ENCODE measurements at places on chromosomes 3 and 15.

DNA sequence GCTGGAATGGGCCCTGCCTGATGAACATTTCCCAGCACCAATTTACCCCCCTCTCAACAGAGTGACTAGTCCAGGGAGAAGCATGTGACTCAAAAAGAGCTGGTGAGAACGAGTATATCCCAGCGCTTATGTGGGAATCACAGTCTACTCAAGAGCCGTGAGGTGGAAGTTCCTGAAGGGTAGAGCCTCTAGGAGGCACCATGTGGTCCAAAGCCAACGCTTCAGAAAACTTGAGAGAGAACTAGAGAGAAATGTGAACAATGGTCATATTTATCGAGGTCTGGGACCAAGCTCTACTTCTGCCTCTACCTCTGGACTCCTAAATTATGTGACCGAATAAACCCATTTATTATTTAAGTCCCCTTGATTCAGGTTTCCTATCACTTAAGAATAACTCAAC is 111.0 kb upstream of the RAP2B start:
- DNase-seq, result no peak

- no peak for DNase-seq
Measured at GRCh38 chr3:111128884-111129283, 57.3 kb downstream of the NECTIN3 start.

DNA sequence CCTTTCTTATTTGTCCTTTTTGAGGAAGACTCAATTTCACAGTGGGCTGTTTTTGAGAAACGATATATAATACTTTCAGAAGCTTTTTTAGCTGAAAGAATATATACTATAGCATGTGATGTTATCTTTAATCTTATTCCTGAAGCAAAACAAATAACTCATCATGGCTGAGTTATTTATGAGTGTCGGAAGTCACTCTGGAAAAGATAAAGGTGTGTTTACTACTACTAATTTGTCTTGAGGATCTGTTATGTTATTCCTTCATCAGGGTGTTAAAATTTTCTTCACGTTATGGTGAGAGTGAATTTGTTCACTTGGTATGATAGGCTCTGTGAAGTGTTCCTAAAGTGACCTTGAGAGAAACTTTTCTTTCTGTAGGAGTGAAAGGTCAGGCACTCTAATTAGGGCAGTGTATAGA is 4.7 kb downstream of the TCF12 start:
- no peak for DNase-seq

DNA sequence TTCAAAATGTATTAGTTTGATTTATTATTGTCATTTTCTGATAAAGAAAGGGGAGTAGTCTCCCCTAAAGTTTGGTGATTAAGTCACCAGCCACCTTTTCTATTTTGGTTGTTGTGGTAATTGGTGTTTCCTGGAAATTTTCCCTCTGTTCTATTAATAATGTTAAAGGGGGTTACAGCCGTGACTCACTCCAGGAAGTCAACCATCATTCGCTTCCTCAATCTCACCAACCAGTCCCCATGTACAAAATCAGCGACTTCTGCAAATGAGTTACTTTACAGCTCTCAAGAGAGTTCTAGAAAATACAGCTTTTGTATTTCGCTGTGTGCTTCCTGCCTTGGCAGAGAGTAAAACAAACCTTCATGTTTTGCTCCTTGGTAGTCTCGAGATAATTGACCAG is 285.1 kb downstream of the LPP start:
- peak; percentile 44 for DNase-seq

- no peak for DNase-seq
Measured at GRCh38 chr3:179676081-179676480, 23.2 kb downstream of the USP13 start.

DNA sequence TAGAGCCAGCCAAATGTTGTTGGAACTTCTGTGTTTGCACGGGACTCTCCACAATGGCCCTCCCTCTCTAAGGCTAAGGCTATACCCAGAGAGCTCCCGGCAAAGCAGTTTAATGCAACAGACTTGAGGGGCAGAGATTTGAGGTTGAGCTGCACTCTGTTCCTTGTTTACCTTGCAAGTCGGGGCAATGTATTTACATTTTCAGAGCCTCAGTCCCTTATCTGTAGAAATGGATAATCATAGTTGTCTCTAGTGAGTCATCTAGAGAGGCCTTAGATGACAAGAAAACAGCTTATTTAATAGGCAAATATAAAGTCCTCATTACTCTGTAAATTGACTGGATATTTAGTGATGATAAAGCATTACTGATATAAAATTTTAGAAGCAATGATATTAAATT is 917.7 kb downstream of the MCTP2 start:
- DNase-seq, result no peak

GRCh38 chr15:84961114-84961452 is 20.6 kb upstream of the PDE8A start:
- no peak for DNase-seq

- no peak for DNase-seq
Measured at GRCh38 chr15:80157215-80157614, 4.4 kb downstream of the FAH start.

DNA sequence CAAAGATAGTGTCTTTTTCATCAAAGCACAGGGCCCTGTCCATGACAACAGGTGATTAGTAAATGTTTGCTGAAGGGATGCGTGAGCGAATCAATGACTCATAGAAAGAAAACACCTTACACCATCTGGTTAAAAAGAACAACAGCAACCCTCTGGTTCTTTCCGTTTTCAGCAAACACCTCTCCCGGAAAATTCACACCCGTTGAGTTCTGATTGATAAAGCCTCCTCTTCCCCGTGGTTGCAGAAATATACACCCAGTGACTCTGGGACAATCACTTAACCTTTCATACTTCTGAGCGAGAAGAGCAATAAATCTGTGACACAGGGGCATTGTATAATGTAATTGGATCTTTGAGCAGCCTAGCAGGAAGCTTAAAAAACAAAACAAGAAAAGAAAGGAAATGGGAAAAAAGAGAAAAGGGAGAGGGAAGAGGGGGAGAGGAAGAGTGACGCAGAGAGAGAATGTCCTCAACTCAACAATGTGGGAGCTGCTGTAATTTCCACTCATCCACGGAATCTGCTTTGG is 37.6 kb downstream of the ADAMTS9 start:
- DNase-seq, result no peak

GRCh38 chr3:57770009-57770827 is 14.1 kb downstream of the SLMAP start:
- no peak for DNase-seq

GRCh38 chr3:34934660-34935059 is 704.7 kb upstream of the ARPP21 start:
- no peak for DNase-seq

DNA sequence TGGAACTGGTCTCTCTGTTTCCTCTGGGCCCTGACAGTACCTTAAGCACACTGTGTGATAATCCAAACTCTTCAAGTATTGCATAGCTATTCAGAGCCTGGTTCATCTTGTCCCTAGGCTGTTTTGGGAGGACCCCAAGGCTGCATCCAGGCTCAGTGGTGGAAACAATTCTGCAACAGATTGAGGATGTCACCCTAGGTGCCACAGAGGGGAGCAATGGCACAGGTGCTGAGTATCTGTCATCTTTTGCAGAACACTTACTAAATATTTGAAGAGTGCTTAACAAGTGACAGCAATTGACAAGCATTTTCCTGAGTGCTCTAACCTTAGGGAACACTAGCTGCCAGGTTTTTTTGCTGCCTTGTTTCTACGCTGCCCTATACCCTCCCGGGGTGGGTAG is 27.8 kb downstream of the STARD5 start:
- no peak for DNase-seq

DNA sequence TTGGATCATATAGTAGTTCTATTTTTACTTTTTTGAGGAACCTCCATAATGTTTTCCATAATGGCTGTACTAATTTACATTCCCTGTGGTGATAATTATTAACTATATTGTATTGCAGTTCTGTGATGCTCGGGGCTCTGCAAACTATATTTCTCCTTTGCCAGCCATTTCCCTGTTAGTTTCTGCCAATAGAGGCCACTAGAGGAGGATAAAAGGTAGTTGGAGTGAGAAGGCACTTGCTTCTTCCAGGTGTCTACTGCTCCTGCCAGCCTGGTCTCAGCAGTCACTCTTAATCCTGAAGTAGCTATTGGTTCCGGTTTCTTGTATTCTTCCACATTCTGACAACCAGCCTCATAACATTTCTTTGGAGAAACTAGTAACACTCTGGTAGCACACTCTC is 233.9 kb upstream of the GBE1 start:
- DNase-seq, result no peak

- no peak for DNase-seq
Measured at GRCh38 chr3:55516392-55517030, 29.4 kb upstream of the WNT5A start.

- no peak for DNase-seq
Measured at GRCh38 chr3:126147932-126148683, 32.3 kb downstream of the ALDH1L1 start.

- no peak for DNase-seq
Measured at GRCh38 chr15:66570327-66570726, 4.5 kb upstream of the LCTL start.

DNA sequence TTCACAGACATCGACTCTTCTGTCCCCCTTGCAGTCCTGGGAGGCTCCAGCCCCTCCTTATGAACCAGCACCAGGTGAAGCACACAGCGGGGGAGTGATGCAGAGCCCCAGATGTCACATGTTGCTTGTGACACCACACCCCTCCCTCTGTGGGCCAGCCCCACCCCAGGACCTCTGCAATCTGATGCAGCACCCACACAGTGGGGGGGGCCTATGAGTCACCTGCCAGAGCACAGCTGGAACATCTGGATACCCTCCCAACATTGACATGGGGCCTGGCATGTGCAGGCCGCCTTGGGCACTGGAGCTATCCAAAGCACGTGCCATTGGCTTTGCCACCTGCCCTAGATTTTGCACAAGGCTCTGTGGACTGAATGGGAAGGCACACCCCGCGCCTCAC is 70.5 kb downstream of the FEM1B start:
- no peak for DNase-seq

- DNase-seq, result no peak
Measured at GRCh38 chr3:97872525-97873042, 50.8 kb downstream of the CRYBG3 start.

DNA sequence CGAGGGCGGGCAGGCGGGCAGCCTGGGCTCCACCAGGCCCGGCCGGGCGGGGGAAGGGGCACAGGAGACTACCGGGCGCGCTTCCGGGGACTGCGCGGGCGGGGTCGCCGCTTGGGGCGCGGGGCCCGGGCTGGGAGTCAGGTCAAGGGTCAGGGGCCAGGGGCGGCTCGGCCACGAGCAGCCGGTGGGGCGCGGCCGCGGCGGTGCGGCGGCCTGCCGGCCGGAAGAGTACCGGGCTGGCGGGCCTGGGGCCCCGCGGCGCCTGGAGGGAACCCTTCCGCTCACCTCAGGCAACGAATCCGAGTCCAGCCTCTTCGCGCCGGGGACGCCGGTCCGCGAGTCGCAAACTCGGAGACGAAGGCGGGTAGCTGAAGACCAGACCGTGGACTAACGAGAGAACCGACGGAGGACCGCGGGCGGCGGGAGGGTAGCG is 225 bp downstream of the RHOA start:
- peak; percentile 64 for DNase-seq

- DNase-seq, result no peak
Measured at GRCh38 chr3:32856355-32856889, 38.6 kb downstream of the TRIM71 start.

DNA sequence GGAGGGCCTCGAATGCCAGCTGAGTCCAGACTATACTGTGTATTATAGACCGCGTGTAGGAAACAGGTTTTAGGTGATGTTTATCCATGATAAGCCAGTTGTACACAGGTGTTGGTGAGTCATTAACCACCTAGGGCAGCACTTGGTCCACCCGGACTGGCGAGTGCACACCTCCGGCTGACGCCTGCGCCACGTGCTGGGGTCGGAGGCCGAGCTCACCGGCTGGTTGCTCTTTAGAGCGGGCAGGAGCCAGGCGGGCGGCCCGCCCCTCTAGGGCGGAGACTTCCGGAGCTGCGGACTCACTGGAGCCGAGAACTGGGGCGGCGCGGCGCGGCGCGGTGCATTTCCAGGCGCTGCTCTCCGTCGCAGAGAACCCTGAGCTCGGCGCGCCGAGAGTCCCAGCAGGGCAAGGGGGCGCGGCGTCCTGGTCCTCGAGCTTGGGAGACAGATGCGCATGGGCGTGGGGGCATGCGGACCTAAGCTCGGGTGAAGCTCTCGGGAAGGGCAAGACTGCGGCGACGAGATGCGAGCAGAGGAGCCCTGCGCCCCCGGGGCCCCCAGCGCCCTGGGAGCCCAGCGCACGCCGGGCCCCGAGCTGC is at the start of gene ESYT3:
Gene ESYT3 (plus strand): TSS at position 341 of the 599 bp plus-strand sequence. CDS start 183 bp downstream, at position 524.
- DNase-seq, result peak; percentile 35

- no peak for DNase-seq
Measured at GRCh38 chr3:88032245-88032644, 26.6 kb downstream of the CGGBP1 start.

- no peak for DNase-seq
Measured at GRCh38 chr3:23484386-23484785, 281.3 kb downstream of the UBE2E2 start.

- DNase-seq, result no peak
Measured at GRCh38 chr15:41855261-41855961, 16.8 kb downstream of the PLA2G4B start.

GRCh38 chr3:184231671-184232070 is 2.3 kb downstream of the VWA5B2 start:
- no peak for DNase-seq

DNA sequence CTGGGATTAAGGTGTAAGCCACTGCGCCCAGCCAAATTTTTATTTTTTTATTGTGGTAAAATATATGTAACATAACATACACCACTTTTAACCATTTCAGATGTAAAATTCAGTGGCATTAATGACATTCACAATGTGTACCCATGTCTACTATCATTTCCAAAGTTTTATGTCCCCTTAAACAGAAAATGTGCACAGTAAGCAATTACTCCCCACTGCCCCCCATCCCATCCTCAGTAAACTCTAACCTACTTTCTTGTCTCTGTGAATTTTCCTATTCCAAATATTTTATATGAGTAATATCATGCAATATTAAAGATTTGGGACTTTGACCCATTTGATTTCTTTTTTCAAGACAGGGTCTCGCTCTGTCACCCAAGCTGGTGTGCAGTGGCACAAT is 14.6 kb upstream of the PRRT3 start:
- no peak for DNase-seq

GRCh38 chr3:179812096-179812382 is 159.2 kb downstream of the USP13 start:
- DNase-seq, result no peak

GRCh38 chr3:178084938-178085816 is 451.1 kb upstream of the KCNMB2 start:
- DNase-seq, result no peak

GRCh38 chr3:178181784-178182183 is 354.5 kb upstream of the KCNMB2 start:
- no peak for DNase-seq

DNA sequence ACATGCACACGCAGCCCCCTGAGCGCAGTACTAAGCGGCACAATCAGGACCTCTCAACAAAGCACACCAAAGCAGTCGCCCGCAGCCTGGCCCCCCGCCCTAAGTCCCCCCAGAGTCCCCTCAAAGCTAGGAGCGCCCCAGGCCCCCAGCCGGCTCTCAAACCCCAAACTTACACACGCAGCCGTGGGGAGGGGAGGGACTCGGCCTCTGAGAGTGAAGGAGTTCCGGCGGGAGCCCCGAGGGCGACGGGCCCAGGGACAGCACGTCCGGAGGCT is 5.5 kb downstream of the GATA2 start:
- no peak for DNase-seq

All from germinal center (tissue), 1 donor.